ENCODE measurements at places on chromosomes 6 and 20.

DNA sequence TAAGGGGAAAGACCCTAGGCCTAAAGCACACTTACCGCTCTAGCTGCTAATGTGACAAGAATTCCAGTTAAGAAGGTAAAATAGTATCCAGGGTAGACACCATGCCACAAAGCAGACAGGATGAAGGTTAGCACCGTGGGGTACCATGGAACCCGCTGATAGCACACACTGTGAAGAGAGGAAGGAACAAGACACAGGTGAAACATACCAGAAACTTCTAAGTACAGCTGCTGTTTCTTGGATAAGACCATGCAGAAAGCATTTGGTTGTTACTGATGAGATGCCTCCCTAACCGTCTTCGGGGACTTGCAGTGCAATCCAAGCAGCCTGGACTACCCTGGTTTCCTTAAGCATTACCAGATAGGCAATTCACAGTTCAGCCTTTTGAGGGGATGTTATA is 99.4 kb downstream of the MBOAT1 start:
- no peak for DNase-seq

- no peak for DNase-seq
Observed at GRCh38 chr6:3919130-3919628, 70.0 kb downstream of the FAM50B start.

DNA sequence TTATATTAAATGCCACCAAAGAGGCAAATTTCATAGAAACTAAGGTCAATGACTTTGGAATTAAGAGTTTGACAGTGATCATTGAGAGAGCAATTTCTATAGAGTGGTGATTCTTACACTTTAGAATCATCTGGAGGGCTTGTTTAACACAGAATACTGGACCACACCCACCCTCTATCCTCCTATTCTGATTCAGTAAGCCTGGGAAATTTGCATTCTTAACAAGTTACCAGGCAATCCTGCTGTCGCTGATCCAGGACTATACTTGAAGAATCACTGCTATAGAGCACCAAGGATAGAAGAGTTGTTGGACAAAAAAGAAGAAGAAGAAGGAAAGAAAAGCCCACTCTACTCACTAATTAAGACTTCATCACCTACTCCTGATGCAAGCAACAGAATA is 21.3 kb upstream of the TBX18 start:
- no peak for DNase-seq

- no peak for DNase-seq
Observed at GRCh38 chr6:63530182-63530581, 42.1 kb upstream of the LOC128125822 start.

DNA sequence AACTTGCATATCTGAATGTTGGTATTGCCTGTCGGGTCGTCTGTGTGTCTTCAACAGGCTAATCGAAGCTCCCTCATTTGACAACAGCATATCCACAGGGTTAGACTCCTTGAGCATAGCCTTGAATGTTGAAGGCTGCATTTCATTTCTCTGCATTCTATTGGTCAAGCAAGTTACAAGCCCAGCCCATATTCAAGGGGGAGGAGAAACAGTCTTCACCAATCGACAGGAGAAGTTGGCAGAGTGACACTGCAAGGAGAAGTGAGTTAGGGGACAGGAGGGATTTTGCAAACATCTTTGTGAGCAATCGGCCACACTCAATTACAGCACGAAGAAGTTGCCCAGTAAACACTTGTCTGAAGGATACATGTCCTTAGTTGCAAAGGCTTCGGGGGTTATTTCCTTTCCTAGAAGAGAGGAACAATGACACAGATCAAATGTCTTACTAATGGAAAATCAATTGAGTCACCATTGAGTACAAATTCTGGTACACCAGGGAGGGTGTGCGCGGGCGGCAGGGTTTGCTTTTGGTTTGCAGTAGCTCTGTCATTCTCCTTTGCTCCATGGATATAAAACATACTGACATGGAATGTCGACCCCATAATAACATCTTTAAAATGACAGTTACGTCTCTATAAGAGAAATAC is 60.6 kb upstream of the NT5E start:
- DNase-seq, result no peak

- peak; percentile 9 for DNase-seq
Observed at GRCh38 chr6:108736832-108737231, 111.4 kb upstream of the ARMC2 start.

DNA sequence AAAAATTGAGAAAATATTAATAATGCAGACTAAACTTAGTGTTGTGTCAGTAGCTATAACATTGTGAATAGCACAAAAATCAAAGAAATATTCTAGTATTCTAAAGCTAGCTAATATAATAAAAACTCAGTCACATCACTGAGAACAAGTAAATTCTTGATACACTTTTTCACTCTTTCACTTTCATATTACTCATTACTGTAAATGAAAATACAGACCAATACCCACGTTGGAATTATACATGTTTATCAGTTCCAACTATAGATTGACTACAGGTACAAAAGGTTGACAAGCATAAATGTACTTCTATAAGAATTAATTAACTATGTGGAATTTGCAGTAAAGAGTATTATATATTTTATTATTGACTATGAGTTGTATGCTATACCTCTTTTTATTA is 1043.4 kb upstream of the FLRT3 start:
- no peak for DNase-seq

DNA sequence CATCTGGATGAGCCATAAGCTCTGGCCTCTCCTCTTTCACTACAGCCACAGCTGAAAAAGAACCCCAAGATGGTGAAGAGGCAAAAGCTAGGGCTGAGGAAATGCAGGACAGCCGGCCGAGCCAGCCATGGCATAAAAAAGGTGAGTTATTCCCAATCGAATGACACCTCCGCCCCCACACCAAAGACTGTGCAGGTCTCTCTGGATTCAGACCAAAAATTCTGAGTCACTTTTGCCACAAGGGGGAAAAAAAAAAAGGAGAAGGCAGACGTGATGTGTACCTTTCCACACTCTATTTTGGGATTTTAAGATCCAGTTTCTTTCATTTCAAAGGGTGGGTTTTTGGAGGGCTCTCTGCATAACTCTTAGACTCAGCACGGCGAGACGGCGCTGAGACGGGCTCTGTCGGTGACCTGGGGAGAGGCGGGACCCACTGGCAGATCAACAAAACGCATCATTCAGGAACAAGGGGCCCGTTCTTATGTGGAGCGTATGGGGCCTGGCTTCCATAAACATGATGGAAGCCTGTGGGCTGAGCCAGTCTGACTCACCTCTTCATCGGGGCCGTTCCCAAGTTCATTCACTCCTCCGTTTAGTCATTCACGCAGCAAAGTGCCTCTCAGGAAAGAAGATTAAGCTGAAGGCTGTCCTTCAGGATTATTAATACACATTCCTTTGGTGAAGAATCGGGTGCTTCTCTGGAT is 54.8 kb downstream of the NFATC2 start:
- DNase-seq, result no peak
